ENCODE measurements at places on chromosomes 1 and 21.

- DNase-seq, result no peak
Observed at GRCh38 chr1:77378723-77379535, 97.1 kb downstream of the AK5 start.

DNA sequence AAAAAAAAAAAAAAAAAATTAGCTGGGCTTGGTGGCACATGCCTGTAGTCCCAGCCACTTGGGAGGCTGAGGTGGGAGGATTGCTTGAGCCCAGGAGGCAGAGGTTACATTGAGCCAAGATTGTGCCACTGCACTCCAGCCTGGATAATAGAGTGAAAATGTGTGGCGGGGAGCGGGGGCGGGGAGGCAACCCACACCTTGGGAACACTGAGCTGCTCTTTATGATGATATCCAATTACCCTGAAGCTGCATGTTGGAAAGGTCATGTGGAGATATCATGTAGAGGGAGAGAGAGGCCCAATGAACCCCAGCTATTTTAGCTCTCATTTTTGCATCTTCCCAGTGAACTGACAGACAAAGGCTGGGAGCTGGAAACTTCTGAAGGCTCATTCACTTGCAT lies 48.3 kb upstream of the ZNF648 start:
- DNase-seq, result no peak

DNA sequence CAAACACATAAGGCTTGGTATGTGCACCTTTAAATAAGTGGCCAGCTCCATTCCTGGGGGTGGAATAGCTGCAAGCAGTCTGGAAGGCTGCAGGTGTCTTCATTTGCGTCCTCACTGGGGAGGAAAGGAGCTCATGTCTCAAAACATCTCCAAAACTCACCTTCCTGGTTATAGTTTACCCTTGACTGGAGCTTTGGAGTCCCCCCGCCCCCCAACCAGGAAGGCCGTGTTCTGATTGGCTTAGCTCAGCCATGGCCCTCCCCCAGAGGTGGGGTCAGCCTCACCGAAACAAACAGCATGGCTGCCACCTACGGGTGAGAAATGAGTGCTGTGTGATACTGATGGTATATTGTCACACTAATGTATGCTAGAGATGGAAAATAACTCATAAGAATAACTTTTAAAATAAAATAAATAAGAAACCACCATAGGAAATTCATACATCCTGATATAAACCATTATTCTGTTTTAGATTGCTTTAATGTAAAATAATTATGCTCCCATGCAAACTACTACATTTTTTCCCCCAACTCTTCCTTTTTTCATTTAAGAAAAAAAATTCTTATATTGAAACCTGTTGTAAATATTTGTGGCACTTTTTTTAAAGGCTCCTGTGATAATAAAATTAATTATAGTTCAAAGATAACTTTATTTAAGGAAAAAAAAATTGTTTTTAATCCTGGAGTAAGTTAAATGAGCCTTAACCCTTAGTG lies 90.8 kb downstream of the ZP4 start:
- peak; percentile 64 for DNase-seq

DNA sequence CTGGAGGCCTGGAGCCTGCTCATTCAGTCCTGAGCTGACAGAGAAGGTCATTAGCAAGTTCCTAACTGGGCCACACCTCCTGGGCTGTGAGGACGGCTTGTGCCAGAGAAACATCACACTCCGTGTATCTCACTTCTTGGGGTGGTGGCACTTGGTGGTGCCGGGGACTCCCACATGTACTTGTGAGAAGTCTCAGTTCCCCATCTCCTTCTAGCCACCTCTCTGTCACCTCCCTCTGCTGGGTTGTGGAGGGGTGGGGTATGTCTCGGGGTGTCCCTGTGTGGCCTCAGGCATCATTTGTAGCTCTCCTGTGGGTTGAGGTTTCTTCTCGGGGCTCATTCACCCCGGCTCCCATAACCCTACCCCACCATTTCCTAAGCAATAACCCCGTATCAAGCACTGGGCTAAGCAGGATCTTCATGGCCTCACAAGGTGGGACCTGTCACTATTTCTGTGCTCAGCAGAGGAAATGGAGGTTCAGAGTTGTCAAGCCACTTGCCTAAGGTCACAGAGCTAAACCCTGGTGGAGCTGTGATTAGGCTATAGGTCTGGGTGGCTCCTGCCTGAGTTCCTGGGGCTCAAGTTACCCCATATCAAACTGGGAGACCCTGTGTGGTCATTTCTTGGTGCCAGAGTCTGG lies 62.5 kb downstream of the UBIAD1 start:
- no peak for DNase-seq

GRCh38 chr1:113073479-113073950 lies 517 bp downstream of the LRIG2 start:
- no peak for DNase-seq

DNA sequence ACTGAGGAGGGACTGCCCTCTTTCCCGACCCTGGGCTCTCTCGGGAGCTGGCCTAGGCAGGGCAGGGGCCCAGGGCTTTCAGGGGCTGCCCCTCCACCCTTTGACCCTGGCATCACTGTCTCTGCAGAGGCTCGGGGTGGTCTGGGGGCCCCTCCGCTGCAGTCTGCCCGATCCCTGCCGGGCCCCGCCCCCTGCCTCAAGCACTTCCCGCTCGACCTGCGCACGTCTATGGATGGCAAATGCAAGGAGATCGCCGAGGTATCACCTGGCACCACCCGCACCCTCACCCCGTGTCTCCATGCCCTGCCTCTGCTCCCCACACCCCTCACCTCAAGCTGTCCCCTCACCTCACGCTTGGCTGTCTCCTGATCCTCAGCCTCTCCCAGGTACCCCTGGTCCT lies 5.5 kb downstream of the AMPD2 start:
- DNase-seq, result no peak

- no peak for DNase-seq
Observed at GRCh38 chr1:222629921-222630535, 12.1 kb downstream of the MIA3 start.

GRCh38 chr1:99672038-99672437 lies 26.1 kb downstream of the PALMD start:
- DNase-seq, result no peak

- no peak for DNase-seq
Observed at GRCh38 chr1:66231217-66231616, 302.7 kb upstream of the SGIP1 start.

GRCh38 chr1:184966989-184967388 lies 7.3 kb downstream of the NIBAN1 start:
- DNase-seq, result no peak

DNA sequence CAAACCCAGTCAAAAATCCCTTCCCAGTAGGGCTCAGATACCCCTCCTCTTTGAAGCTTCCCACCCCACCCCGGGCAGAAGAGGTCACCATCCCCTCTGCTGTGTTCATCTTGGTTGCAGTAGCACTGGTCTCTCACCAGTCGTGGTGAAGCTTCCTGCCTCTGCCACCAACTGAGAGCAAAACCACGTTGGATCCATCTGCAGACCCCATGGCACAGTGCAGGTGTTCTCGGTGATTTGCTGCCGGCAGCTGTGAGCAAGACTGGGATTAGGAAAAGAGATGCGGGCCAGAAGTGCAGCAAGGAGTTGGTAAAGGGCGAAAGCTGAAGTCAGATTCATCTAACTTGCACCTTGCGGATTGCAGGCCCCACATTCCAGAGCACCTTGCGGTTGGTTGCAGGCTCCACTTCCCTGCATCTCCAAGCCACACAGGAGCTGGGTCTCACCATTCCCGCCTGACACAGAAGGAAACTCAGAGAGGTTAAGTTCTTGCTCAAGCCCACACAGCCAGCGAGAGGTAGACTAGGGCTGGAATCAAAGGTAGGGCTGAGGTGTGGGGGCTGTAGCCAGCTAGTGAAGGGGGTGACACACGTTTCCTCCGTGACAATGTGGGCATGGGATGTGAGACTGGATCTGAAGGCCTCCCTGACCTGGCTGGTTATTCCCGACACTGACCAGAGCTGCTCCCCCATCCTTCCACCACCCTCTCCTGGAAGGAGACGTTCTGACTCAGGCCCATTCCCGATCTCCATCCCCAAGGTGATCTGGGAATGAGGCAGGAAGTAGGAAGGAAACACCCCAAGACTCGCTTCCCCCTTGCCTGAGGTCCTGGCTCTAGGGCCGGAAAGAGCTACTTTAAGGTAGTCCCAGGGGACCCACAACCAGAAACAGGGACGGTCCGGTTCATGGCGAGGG lies 3.3 kb upstream of the FAM110D start:
- DNase-seq, result peak; percentile 16

DNA sequence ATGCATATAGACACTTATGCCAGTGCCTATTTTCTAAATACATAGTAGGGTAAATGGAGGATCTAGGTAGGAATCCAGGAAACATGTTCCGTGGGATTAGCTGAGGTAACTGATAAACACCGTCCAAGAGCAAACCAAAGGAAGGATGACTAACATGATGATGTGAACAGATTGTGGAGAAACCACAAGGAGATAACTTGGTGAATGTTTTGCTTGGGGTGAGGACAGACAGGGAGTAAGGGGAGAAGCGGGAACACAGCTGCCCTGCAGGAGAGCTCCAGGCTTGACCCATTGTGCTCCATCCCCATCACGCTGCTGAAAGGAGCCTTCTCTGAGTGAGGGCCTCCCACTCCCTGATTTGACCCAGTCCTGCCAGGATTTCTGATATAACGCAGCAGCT lies 87.0 kb upstream of the ZC3H11B start:
- peak; percentile 8 for DNase-seq

- no peak for DNase-seq
Observed at GRCh38 chr1:190049314-190049713, 428.4 kb downstream of the BRINP3 start.

DNA sequence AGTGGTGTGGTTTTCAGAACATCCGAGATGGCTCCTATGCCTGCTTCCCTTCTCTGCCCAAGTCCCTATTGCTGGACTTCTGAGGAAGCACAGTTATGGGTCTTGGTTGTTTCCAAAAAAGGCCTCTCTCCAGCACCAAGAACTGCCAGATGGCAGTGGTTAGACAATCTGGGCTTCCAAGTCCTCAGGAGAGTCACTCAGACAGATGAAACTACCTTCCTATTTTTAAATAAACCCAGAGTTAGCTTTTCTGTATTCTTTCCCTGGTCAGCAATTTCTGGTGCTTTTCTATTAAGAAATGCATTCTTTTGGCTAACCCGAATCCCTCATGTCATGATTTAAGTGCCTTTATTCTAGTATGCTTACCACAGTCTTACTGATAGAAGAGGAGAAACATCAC lies 245.9 kb downstream of the PRDM2 start:
- no peak for DNase-seq

DNA sequence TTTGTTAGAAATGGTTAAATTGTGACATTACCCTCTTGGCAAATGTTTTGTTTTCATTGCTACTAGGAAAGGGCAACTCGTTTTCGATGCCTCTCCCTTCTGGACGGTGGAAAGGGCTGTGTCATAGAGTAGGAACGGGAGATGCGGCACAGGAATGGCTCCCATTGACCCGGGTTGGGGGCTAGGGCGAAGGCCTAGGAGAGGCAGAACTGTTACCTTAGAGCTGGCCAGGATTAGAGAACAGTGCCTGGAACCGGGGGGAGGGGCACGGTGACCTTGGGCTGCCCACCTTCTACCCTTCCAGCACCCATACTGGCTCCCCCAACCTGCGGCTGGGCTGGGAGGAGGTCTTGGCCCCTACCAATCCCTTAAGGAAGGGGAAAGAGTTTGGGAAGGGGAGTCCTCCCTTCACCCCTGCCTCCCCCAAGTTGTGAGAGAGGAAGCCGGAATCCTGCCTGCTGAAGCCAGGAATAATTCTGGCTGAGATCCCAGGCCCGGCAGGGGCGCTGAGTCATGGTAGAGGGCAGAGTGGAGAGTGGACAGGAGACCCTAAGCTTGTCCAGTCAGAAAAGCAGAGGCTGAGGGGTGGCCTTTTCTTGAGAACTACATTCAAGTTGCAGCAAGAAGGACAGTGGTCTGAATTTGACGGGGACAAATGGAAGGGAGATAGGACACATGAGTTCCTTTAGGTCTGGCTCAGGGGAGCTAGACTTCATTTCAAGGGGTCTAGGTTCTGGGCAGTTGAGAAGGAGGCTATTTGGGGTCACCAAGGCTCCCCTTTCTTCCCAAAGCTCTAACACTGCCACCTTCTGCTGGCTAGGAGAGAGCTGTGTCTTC lies 8.2 kb downstream of the LMNA start:
- DNase-seq, result peak; percentile 92

GRCh38 chr1:243726806-243727502 lies 123.1 kb downstream of the AKT3 start:
- no peak for DNase-seq

GRCh38 chr1:110393691-110394492 lies 3.1 kb upstream of the SLC16A4 start:
- no peak for DNase-seq

DNA sequence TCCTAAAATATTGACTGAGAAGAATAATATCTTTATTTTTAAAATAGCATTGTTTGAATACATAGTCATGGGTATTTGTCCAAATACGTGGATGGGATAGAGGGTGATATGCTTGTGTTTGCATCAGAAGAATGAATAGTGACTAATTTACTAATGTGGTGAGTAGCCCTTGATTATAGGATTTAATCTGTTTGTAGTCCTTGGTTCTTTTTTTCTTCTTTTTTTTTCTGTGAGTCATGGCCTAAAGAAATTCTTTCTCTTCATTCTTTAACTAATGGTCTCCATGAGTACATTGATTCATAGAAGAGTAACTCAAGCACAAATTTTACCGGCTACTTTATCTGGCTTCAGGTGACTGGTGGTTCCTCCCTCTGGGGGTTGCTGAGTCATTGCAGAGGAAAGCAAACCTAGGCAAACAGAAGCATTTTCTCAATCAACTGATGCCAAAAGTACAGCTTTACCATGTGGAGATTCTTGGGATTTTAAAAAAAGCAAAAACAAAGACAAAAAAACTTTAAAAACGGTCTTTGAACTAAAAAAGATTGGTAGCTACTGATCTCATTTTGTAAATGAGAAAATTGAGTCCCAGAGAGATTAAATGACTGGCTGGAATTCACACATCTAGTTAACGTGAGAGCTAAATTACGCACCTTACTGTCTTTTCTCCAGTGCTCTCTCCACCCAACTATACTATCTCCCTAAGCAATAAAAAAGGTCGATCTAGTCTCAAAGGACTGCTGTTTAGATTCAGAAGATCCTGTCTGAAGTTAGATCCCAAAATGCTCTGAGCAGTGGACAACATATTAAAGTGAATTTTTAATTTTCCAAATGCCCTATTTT lies 40.5 kb downstream of the AK5 start:
- DNase-seq, result no peak

- DNase-seq, result no peak
Observed at GRCh38 chr1:24955161-24955560, 25.1 kb upstream of the RUNX3 start.

DNA sequence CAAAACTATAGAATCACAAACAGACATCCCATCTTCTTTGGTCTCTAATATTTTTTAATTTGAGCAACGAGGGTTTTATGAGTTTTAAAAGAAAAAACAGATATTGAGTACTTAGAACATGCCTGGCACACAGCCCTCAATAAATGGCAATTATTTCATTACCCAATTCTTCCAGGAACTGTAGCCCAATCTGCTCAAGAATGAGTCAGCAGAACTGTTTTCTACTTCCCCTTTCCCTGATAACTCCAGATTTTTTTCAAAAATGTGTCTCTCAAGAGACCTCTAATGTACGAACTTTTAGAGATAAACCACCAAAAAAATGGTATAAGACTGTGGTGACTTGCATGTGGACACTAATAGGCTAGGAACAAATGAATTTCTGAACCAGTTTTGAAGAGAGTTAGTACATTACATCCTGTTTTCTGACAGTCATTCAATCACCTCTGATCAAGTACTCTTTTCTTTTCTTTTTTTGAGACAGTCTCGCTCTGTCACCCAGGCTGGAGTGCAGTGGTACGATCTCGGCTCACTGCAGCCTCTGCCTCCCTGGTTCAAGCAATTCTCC lies 11.5 kb downstream of the ABL2 start:
- DNase-seq, result no peak

All from right cardiac atrium (tissue), 5 donors.